SJSA1 (cell line): ENCODE measurements at places on chromosomes 5 and 9.

GRCh38 chr9:17219261-17219660, 84.4 kb downstream of the CNTLN start:
- no peak overlapping the region for H3K27ac ChIP-seq
- no peak overlapping the region for H3K4me3 ChIP-seq
- H3K27me3 ChIP-seq, result no peaks in the 10 kb centered on the region
- no peaks in the 10 kb centered on the region for H3K4me1 ChIP-seq
- DNase-seq, result no peak

DNA sequence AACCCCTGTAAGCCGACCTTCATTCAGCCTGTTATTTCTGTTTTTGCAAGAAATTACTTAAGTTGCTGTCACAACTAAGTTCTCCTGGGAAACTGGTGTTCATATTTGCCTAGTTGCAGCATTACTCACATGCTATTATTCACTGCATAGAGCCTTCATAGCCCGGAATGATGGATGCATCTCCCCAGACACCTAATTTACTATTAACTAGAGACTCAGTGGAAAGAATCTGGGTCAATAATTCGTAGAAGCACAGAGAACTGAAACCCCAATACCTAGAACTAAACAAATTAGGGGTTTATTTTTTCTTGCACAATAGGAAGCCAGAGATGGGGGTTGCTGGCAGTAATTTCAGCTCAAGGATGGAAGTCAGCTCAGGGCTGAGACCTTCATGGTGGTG, 45.7 kb upstream of the FAM170A start:
- no peaks in the 10 kb centered on the region; the same call in none of the 2 replicates for H3K27me3 ChIP-seq
- no peaks in the 10 kb centered on the region for H3K36me3 ChIP-seq
- no peak overlapping the region for H3K4me3 ChIP-seq
- no peak for DNase-seq

DNA sequence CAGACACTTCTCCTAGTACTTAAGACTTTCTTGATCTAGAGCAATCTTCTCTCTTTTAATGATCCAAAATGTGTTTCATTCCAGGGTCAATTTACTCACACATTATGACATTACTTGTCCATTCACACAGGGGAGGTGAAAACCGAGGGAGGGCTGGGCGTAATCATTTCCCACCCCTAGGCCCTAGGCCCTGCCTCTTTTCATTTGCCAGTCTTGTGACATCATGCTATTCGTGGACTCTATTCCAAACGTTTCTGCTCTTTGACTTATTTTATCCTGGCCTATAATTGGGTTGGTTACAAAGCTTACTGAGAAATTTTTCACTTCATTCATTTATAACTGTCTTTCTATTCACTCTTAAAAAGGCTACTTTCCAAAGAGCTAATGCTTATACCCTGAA, 2.4 kb downstream of the DCAF12 start:
- no peak overlapping the region for H3K27ac ChIP-seq
- DNase-seq, result no peak
- no peaks in the 10 kb centered on the region for H3K27me3 ChIP-seq
- peaks cover 23% of the 10 kb centered on the region for H3K36me3 ChIP-seq

- no peak for DNase-seq
- H3K27ac ChIP-seq, result no peak overlapping the region
- no peaks in the 10 kb centered on the region for H3K27me3 ChIP-seq
- no peaks in the 10 kb centered on the region for H3K4me1 ChIP-seq
These were observed 28.1 kb downstream of the FREM1 start for GRCh38 chr9:14882090-14882489.

GRCh38 chr5:80033513-80033912, 1.6 kb upstream of the THBS4 start:
- no peaks in the 10 kb centered on the region for H3K4me1 ChIP-seq
- H3K4me3 ChIP-seq, result no peak overlapping the region
- peaks cover 46% of the 10 kb centered on the region for H3K27me3 ChIP-seq
- no peak for DNase-seq
- H3K27ac ChIP-seq, result no peak overlapping the region

- no peaks in the 10 kb centered on the region for H3K36me3 ChIP-seq
- H3K27ac ChIP-seq, result no peak overlapping the region
- no peak for DNase-seq
- H3K4me3 ChIP-seq, result no peak overlapping the region
- no peaks in the 10 kb centered on the region for H3K27me3 ChIP-seq
These were observed 31.3 kb downstream of the PARP8 start for GRCh38 chr5:50697739-50698138.

DNA sequence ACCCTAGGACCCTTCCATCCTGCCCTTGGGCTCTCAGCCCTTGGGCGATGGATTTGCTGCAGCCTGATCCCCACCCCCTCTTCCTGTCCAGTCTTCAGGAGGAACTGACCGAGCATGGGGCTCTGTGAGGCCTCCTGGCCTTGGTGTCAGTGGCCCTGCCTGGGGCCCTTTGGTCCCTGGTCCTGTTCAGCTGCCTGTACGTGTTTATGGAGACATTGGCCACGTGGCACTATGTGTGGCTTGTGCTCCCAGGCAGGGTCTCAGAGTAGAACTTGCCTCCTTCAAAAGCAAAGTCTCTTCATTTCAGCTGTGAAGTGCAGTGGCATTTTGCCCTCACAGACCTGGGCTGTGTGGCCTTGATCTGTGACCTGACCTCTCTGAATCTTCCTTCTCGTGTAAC, 11.1 kb downstream of the FCN2 start:
- no peak for DNase-seq
- H3K4me3 ChIP-seq, result no peak overlapping the region
- peaks cover 18% of the 10 kb centered on the region for H3K4me1 ChIP-seq
- H3K27me3 ChIP-seq, result no peaks in the 10 kb centered on the region
- H3K27ac ChIP-seq, result no peak overlapping the region
- no peaks in the 10 kb centered on the region for H3K36me3 ChIP-seq

GRCh38 chr9:101586651-101587050, 8.1 kb downstream of the PPP3R2 start:
- H3K4me3 ChIP-seq, result no peak overlapping the region
- H3K27ac ChIP-seq, result no peak overlapping the region
- peaks cover 18% of the 10 kb centered on the region for H3K4me1 ChIP-seq
- H3K36me3 ChIP-seq, result no peaks in the 10 kb centered on the region
- DNase-seq, result no peak

- H3K27me3 ChIP-seq, result no peaks in the 10 kb centered on the region
- H3K27ac ChIP-seq, result no peak overlapping the region
- H3K4me1 ChIP-seq, result no peaks in the 10 kb centered on the region
- no peaks in the 10 kb centered on the region for H3K36me3 ChIP-seq
- H3K4me3 ChIP-seq, result no peak overlapping the region
- DNase-seq, result no peak
These were observed 404.7 kb upstream of the DAB2 start for GRCh38 chr5:39829441-39829840.

DNA sequence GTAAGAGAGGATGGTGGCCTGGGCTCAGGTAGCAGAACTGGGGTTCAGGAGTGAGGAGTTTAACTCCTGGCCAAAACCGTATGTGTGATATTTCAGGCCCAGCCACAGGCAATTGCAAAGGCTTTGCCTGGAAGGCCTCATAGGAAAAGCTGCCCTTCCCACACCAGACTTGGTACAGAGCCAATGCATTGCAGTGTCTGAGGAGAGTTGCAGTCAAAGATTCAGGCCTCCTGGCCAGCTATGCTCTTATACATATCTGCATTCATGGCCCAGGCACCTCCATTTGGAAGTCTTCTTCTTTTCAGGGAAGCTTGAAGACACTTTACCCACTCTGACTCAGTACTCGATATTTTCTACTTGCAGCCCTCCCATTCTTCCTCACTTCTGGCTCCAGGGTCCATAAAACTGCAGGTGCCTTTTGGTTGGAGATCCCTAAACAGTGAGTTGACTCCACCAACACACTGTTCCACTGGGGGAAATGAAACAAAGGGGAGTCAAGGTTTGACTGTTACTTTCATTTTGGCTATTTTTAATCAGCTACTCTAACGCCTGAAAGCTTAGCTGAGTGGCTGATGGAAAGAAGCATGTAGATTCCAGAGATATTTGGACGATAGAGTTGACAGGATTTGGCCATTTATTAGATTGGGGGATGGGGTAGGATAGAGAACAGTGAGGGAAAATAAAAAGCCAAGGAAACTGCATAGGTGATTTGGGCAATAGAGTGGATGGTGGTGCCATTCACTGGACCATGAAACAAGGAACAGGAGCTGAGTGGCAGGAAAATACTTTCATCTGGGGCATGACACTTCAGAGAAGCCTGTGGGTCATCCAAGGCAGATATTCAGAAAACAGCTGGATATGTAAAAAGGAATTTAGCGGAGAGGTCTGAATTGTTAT, 30.6 kb upstream of the IL33 start:
- no peaks in the 10 kb centered on the region for H3K4me1 ChIP-seq
- H3K27me3 ChIP-seq, result no peaks in the 10 kb centered on the region
- H3K4me3 ChIP-seq, result no peak overlapping the region
- no peak overlapping the region for H3K27ac ChIP-seq
- DNase-seq, result no peak

DNA sequence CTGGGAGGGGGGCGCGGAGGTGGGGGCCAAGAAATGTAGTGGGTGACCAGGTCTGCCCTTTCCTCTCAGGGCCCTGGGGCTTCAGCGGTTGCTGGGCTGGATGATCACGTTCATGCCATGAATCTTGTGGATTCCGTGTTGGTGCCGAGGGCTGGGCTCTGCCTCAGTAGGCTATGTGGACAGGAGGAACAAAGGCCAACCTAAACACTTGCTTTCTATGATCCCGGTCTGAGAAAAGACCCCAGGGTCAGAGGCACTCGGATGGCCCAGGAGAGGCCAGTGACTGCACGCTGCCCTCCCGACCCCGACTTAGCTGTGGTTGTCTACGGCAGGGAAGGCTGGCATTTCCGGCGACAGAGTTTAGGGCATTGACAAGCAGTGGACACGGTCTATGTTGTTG, 26.6 kb downstream of the PHF2 start:
- H3K27ac ChIP-seq, result no peak overlapping the region
- H3K27me3 ChIP-seq, result no peaks in the 10 kb centered on the region
- DNase-seq, result no peak
- no peaks in the 10 kb centered on the region for H3K36me3 ChIP-seq
- peaks cover 24% of the 10 kb centered on the region for H3K4me1 ChIP-seq

DNA sequence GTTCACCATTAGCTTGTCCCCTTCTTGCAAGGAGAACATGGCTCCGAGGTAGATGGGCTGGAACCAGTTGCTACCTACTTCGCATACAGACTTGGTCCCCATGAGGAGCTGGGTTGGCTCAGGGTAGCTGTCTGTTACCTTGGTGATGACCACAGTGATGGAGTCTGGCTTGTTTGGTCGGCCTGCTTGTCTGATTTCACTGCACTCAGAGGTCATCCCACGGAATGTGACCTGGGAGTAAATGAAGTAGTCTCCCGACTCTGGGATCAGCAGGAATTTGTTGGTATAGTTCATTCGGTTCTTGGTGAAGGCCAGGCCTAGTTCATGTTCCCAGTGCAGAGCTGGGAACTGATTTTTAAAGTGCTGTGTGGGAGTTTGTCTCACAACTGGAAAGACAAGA, 15.3 kb downstream of the TNFSF15 start:
- no peaks in the 10 kb centered on the region for H3K4me1 ChIP-seq
- no peak overlapping the region for H3K4me3 ChIP-seq
- no peak for DNase-seq
- H3K27me3 ChIP-seq, result no peaks in the 10 kb centered on the region
- H3K27ac ChIP-seq, result no peak overlapping the region
- H3K36me3 ChIP-seq, result no peaks in the 10 kb centered on the region

GRCh38 chr5:51632793-51633192, 249.5 kb downstream of the ISL1 start:
- H3K27ac ChIP-seq, result no peak overlapping the region
- H3K4me1 ChIP-seq, result no peaks in the 10 kb centered on the region
- no peaks in the 10 kb centered on the region for H3K36me3 ChIP-seq
- no peak overlapping the region for H3K4me3 ChIP-seq
